ENCODE measurements at places on chromosomes 7 and 10. TPM values are rescaled to one million over a fixed set of nuclear protein-coding genes. Genes with fewer than 3 reads are reported as not detected.
A peak's percentile ranks its signal among the peaks of the same experiment; 100 is the strongest.

GRCh38 chr10:122435212-122435827 is 19.1 kb upstream of the ARMS2 start:
- DNase-seq: peak; percentile 55

- no peak for DNase-seq
Measured at GRCh38 chr7:142716596-142716995, 32.7 kb upstream of the PRSS1 start.

- DNase-seq: no peak
Measured at GRCh38 chr10:110967645-110968044, 48.2 kb downstream of the SHOC2 start.

- DNase-seq: no peak
Measured at GRCh38 chr7:155418304-155418703, 39.6 kb upstream of the EN2 start.

GRCh38 chr7:17671956-17672355 is 268.3 kb downstream of the SNX13 start:
- DNase-seq: no peak

DNA sequence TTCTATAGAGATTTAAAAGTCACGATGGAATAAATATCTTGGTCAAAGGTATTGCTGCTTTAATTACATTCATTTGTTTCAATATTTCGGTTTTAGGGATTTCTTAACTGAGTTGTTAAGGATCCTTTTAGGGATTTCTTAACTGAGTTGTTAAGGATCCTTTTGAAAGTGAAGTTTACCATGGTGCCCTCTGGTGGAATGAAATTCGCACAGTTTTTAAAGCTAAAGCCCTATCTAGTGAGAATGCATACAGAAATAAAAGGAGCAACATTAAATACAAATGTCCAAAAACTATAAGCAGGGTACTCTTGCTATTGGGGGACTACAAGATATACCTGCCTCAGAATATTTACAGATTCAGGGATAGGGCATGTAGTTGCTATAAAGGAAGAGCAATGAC is 193.7 kb downstream of the RNLS start:
- DNase-seq: peak; percentile 65

- no peak for DNase-seq
Measured at GRCh38 chr10:13790196-13790595, 203.4 kb downstream of the PRPF18 start.

DNA sequence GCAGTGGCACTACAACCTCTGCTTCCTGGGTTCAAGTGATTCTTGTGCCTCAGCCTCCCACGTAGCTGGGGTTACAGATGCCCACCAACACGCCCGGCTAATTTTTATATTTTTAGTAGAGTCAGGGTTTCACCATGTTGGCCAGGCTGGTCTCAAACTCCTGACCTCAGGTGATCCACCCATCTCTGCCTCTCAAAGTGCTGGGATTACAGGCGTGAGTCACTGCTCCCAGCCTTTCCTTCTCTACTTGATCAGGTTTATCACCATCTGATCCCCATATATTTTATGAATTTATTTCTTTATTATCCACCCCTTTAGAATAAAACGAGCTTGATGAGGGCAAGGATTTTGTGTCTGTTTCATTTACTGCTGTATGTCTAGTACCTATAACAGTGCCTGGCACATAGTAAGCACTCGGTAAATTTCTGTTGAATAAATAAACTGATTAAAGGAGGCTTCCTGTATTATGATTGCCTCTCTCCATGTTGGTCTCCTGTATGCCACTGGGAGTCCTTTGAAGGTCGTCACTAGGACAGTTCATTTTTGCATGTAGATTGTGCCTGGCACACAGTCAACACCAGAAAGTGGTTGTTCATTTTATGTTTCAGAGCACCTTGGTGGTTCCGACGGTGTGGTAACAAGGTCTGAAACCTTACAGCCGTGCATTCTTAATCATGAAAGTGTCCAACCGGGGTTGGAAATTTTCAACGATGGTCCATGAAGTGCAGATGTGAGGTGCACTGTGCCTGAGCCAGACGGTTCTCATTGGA is 9.6 kb upstream of the EIF3A start:
- DNase-seq: no peak

DNA sequence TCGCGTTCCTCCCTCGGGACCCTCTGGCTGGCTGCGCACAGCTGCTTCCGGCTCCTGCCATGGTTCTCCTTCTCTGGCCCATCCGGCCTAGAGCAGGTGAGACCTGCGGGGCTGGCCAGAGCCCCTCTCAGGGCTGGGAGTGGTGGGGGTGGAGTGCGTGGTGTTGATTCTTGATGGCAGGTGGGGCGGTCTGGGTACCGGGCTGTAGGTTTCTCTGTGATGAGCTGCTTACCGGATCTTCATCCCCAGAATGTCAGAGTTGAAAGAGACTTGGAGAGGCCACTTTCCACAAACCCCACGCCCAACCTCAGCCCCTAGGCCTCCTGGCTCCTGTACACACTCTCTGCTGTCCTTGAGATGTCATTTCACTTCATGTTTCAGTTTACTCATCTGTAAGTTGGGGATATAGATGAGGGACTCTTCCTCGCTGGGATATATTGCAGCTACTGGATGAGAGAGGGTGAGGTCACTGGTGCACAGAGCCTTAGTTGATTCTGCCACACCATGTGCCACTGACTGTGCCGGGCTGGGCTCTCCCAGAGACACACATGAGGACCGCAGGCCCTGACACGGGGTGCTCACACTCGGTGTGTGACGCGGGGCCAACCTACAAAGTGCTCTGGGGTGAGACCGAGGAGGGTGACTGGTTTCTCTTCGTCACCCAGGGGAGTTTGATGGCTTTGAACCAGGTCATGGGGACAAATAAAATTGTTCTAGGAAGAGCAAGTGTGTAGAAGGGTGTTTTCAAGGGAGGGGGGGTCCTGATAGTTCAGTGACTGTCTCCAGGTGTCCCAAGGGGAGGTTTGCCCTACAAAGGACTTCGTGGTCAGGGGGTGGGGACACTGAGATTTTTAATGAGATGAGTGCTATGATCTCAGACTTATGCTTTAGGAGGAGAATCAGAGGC is 29.5 kb downstream of the ZNF775 start:
- no peak for DNase-seq

DNA sequence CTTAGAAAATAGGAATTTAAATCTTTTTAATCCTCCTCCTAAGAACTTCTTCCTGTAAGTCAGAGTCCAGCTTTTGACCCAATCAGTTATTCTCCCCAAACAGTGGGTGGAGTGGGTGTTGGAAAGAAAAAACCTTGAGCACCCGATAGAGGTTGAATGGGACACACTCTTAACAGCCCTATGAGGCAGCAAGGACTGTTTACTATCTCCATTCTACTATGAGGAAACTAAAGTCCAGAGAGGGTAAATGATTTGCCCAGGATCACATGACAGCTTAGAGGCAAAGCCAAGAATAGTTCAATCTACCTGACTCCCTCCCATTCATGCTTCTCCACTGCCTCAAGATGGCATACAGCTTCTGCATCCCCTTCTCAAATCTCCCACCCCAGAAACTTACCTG is 57.6 kb upstream of the SLC35B4 start:
- no peak for DNase-seq

- no peak for DNase-seq
Measured at GRCh38 chr7:117122536-117122935, 169.2 kb downstream of the ST7 start.

DNA sequence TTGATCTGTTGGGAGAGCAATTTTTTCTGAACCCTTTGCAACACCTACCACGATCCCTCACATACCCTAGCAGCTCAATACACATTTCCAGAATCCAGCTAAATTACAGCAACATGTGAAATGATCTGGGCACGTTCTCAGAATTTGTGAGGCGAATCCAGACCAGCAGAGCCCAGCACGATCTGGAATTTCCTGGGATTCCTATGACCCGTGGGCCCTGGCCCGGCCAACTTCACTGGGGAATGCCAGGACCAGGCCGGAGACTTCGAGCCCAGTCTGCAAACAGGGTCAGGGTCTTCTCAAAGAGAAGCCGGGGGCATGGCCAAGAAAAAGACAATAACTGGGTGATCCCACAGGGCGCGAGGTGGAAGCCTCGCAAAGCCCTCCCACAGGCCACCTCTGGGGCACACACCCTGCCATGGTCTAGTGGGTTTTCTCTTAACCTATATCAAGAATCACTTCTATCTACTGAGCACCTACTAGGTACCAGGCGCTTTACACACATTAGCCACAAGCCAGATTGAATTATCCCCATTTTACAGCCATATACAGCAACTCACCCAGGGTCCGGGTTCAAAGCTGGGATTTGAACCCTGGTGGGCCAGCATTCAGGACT is 33.8 kb downstream of the FAM53B start:
- DNase-seq: no peak

GRCh38 chr10:75395932-75396630 is 5.5 kb downstream of the ZNF503 start:
- no peak for DNase-seq

DNA sequence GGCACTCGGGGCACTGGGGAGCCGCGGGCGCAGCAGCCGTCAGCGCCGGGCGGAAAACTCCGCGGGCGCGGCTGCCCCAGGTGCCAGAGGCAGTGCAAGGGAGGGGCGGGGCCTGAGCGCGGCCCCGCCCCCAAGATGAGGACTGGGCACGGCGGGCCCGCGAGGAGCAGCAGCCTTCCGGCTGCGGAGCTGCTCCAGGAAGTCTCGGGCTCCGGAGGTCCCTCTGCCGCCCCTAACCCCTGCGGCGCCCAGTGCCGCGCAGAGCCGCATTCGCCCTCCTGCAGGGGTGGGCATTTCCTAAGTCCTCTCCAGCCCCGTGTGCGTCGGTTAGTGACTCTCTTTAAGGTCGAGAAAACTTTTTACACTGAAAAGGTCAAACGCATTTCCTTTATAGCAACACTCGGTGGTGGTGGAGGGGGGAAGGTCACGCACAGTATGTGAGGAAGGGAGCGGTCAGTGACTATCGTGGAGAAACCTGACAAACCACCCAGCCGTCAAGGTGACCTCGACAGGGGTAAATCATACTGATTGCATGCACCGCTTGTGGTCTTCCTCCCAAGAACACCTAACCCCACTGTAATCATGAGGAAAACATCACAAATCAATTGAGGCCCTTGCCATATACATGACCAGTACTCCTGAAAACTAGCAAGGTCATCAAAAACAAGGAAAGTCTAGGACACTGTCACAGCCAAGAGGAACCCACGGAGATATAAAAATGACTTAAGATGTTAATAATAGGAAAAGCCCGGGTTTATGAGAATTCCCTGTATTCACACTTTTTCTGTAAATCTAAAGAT is at the start of gene ANXA11:
TSS of gene ANXA11 (minus strand) at position 61 of the 800 bp plus-strand sequence. CDS start 32,676 bp downstream, outside the sequence.
- peak; percentile 80 for DNase-seq

DNA sequence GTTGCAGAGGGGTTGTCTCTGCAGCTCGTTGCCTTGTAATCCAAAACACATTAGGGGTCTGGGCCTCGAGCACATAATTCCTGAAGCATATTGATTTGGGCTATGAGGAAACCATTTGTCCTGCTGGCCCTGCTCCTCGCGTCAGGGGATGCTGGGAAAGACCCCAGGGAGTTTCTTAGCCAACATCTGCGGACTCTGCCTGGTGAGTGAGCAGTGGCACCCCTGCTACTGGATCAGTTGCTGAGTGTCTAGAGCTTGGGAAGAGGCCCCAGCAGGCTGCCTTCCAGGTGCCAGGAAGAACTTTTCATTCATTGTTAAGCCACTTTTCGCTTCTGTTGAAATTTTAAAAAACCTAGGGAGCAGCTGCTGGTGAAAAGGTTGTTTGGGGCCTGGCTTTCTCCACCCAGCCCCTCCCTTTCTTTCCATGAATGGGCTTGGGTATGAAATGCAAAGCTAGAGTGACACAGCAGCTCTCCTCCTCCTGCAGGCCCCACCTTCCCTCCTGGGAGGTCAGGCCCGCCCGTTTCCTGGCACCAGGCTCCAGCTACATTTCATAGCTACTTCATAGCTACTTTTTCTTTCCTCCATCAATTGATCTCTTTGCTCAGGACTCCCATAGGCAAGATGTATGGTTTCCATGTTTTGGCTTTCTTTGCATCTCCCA is 26.8 kb downstream of the TACR2 start:
- DNase-seq: peak; percentile 61

- no peak for DNase-seq
Measured at GRCh38 chr10:102647443-102648268, 3.4 kb downstream of the TRIM8 start.

Gene POT1
- total RNA-seq: 24.1 TPM

Gene NPFFR1
- total RNA-seq: not detected

Gene CDHR3
- 0.19 TPM for total RNA-seq

Gene FRMPD2
- 0.98 TPM for total RNA-seq

Gene ALOX5
- not detected for total RNA-seq

Gene PDK4
- total RNA-seq: 1.3 TPM

Gene CYP2C19
- total RNA-seq: not detected

Gene ZNF365
- total RNA-seq: 2.9 TPM

Gene NACAD
- not detected for total RNA-seq

Gene C10orf71
- not detected for total RNA-seq

Gene MMP21
- not detected for total RNA-seq
